ENCODE measurements at places on chromosomes 4 and X.

DNA sequence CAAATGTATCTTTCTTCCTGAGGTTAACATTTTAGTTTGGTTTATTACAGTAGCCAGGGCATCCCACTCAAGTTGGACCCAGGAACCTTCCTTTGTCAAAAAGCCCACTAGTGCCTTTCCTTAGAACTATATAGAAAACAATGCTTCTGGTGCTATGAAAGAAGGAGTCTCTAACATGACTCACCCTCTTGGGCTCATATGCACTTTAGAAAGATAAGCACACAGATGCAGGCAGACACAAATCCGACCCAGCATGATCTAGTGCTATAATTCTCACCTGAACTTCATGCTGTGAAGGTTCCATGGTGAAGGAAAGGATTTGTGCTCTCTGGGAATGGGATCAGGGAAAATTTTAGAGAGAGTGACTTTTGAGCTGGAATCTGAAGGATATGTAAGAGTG is 289.4 kb downstream of the ANKRD50 start:
- DNase-seq: no peak

GRCh38 chr4:5887361-5888221 is 5.3 kb downstream of the CRMP1 start:
- DNase-seq: no peak

DNA sequence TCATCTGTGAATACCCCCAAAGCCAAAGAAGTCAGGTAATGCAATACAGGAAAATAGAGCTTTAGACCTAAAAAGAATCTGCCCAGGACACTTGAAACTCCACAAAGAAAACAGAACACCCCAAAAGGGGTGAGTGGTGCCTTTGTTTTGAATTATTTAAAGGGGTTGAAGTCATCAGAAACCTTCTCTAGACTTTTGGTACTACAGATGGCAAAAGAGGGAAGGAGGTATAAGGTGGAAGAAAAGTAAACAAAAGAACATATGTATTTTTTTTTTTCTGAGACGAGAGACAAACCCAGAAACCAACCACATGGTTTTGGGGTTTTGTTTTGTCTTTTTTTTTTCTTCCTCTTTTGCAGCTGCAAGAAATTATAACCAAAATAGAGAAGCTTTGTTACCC is 1477.8 kb downstream of the C4orf33 start:
- DNase-seq: no peak

GRCh38 chr4:101334963-101335572 is 12.3 kb downstream of the PPP3CA start:
- no peak for DNase-seq

DNA sequence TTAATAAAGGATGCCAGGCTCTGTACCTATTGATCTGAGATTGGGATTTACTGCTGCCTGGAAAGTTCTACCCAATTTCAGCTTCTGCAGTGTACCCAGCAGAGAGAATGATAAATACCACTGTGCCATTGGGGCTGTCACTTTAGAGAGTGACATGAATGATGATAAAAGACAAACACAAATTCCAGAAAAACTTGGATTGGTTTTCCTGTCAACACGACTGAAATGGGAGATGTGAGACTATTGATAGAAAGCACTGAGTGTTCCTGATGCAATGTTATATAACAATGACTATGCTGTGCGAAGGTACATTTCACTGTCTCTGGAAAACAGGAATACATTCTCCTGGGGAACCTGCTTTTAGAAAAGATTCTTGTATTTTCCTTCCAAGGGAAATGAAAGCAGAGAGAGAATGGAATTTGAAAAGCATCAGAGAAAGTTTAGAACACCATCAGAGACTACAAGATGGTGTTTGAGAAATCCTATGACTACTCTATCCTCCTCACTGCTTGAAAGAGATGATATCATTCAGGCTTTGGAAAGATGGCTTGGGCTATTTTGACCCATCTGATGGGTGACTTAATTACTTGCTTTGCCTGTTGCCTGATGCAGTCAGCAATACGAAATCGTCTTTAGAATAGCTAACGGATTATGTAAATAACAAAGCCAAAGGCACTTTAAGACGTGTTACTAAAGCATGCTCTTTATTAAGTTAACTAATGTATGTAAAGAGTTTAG is 49.7 kb downstream of the MID1IP1 start:
- DNase-seq: no peak

GRCh38 chr4:38030023-38030422 is 69.8 kb downstream of the PTTG2 start:
- no peak for DNase-seq

- DNase-seq: no peak
These were observed 16.7 kb downstream of the CLRN2 start for GRCh38 chr4:17531538-17532285.

GRCh38 chr4:55561889-55562288 is 15.2 kb upstream of the CLOCK start:
- no peak for DNase-seq

GRCh38 chrX:138885886-138886285 is 174.4 kb upstream of the FGF13 start:
- DNase-seq: no peak

Data from GM04504 (cell line).